ENCODE measurements at places on chromosomes 1 and 21.

- DNase-seq = no peak
These were observed 16.9 kb downstream of the ALDH4A1 start for GRCh38 chr1:18885311-18886002.

GRCh38 chr1:24096009-24096738 is 15.8 kb downstream of the MYOM3 start:
- no peak for DNase-seq

DNA sequence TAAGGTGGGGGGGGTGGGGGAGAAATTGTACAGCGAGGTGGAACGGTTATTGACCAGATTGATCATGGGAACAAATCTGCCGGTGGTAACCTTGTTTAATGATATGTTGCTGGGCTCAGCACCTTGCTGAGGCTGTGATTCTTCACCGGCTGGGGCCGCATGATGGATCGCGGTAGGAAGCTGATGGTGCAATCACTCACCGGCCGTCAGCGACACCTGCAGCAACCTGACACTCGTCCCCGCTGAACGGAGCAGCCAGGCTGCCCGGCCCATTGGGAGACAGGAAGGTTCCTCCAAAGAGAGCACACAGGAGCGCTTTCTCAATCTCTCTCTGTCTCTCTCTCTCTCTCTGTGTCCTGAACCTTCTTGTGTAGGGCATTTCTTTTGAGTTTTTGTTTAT is 128.5 kb upstream of the RRP15 start:
- no peak for DNase-seq

- DNase-seq = no peak
These were observed 8.7 kb upstream of the CBR3 start for GRCh38 chr21:36126208-36126565.

GRCh38 chr1:42316292-42316691 is 18.7 kb downstream of the FOXJ3 start:
- no peak for DNase-seq

DNA sequence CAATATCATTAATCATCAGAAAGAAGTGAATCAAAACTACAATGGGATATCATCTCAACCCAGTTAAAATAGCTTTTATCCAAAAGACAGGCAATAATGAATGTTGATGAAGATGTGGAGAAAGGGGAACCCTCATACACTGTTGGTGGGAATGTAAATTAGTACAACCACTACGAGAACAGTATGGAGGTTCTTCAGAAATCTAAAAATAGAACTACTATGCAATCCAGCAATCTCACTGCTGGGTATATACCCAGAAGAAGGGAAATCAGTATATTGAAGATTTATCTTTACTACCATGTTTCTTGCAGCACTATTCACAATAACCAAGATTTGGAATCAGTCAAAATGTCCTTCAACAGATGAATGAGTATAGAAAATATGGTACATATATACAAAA is 189.8 kb downstream of the HHIPL2 start:
- no peak for DNase-seq

DNA sequence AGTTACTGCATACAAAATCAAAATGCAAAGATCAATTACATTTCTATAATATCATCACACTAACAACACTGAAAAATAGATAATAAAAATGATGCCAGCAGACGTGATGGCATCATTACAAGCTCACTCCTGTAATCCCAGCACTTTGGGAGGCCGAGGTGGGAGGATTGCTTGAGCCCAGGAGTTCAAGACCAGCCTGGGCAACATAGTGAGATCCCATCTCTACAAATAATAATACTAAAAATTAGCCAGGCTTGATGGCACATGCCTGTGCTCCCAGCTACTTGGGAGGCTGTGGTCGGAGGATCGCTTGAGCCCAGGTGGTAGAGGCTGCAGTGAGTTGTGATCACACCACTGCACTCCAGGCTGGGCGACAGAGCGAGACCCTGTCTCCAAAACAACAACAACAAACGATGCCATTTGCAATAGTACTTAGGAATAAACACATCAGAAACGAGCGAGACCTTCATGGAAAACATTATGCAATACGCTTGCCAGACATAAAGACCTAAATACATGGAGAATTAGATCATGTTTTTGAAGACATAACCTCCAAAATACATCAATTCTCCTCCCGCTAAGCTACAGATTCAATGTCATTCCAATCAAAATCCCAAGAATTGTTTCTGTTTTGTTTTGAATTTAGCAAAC is 86.6 kb upstream of the ERRFI1 start:
- DNase-seq = no peak

GRCh38 chr1:176682830-176683535 is 220.0 kb downstream of the PAPPA2 start:
- no peak for DNase-seq
